ENCODE measurements at places on chromosomes 2 and 18.

- no peak for DNase-seq
Measured at GRCh38 chr2:165002638-165003037, 47.3 kb upstream of the SLC38A11 start.

GRCh38 chr2:3504741-3505140 is 14.6 kb downstream of the ADI1 start:
- DNase-seq = no peak

DNA sequence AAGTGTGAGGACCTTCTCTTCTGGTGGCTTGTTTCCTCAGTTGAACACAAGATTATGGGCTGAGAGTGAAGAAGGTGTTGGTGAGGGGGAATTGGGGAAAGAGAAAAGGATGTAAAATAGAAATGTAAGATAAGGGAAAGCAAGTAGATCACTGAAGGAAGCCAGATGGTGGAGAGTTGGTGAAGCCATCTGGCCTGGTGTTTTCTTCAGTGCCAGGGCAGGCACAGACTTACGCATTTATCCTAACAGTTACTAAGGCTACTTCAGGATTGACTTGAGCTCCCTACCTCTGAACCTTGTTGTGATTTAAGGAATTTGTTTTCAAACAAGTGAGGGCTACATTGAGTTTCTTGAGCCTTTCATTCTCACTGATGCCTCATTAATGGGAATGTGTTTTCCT is 113.8 kb downstream of the GALNT1 start:
- no peak for DNase-seq

DNA sequence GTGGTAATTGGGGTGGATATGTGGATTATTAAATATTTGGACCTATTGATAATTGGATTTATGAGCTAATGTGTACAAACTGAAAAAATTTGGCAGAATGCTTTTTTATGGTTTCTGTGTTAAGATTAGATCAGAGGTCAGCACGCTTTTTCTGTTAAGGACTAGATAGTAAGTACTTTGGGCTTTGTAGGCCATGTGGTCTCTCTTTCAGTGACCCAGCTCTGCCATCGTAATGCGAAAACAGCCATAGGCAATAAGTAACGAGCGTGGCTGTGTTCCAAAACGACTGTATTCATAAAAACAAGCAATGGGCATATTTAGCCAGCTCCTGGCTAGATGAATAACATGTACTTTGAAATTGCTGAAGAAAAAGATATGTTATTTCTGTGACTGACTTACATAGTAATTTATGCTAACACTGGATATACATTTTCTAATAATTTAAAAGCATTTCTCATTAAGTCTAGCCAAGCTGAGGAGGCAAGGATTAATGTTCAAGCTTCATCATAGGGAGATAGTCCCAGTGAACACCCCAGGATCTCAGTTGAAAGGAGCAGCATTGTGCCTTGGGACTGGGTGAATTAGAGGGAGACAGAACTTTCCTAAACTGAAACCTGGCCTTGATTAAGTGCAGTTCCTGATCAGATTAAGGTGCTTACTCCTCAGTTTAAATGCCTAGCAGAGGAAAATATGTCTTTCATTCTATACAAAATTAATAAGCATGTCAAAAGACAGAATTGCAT is 20.0 kb downstream of the CCDC138 start:
- no peak for DNase-seq

- DNase-seq = peak; percentile 81
Measured at GRCh38 chr2:102355526-102356380, at the start of gene IL18R1. Gene IL18R1, plus strand, starts transcription at chr2:102355796. Its CDS starts 6,865 bp downstream, at chr2:102362661.

DNA sequence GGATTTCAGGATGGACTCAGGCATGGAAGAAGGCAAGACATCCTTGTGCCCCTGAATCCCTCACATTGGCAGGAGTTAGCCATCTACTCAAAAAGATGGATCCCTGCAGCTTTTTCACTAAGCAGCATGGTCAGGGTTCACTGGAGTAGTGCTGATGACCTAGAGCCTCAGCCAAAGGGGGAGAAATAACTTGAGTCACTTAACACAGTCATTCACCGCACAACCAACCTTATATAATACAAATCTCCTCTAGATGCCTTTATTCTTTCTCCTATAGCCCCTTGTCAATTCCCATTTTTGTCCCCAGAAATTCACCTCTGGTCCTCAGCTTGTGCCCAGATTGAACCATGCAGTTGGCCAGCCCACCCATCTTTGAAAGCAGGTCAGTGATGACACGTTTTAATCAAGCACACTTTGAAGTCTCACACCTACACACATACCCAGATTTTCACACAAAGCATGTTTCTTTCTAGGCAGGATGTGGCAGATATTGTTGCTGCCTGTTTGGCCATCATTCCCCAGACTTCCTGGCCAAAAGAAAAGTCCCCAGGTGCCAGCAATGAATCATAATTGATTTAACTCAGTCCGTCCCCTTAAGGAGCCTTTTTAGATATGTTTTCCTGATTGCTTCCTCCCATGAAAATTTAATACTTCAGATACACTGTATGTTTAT is 84.2 kb downstream of the LBH start:
- peak; percentile 47 for DNase-seq

DNA sequence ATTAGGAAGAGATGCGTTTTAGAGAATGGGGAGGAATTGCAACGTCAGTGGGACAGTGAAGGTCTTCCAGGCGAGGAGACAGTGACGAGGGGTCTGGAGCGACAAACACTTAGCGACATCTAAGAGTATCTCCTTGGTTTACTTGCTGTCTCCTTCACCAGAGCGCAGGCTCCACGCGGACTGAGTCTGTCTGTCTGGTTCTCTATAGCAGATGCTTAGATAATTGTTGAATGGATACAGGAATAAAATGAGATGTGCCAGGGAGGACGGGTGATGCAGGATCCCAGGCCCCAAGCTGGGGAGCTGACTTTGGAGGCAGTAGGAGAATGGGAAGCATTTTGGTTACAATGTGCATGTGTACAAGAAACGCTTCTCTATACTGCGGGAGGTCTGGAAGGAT is 56.9 kb upstream of the SMAD7 start:
- no peak for DNase-seq

GRCh38 chr2:69089266-69089665 is 76.3 kb downstream of the ANTXR1 start:
- no peak for DNase-seq

DNA sequence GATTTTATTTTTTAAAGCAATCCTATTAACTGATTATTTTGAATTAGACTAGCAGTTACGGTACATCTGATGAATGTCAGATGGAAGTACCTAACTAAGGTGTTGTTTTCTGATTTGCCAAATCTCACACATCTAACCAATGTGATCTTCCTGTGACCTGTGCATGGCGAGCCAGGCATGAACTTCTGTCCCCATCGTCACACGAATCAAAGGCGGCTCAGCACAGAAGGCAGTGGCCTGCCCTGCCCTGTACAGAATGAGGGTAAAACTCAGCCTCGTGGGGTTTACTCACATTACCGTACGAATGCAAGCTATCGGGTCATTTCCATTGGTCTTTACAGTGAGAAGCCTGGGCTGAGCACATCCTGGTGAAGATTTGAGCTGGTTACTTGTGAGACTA is 87.3 kb downstream of the WDSUB1 start:
- DNase-seq = no peak

GRCh38 chr2:173109253-173110188 is 33.9 kb downstream of the MAP3K20 start:
- DNase-seq = no peak

- no peak for DNase-seq
Measured at GRCh38 chr2:15154297-15154696, 406.8 kb downstream of the NBAS start.

DNA sequence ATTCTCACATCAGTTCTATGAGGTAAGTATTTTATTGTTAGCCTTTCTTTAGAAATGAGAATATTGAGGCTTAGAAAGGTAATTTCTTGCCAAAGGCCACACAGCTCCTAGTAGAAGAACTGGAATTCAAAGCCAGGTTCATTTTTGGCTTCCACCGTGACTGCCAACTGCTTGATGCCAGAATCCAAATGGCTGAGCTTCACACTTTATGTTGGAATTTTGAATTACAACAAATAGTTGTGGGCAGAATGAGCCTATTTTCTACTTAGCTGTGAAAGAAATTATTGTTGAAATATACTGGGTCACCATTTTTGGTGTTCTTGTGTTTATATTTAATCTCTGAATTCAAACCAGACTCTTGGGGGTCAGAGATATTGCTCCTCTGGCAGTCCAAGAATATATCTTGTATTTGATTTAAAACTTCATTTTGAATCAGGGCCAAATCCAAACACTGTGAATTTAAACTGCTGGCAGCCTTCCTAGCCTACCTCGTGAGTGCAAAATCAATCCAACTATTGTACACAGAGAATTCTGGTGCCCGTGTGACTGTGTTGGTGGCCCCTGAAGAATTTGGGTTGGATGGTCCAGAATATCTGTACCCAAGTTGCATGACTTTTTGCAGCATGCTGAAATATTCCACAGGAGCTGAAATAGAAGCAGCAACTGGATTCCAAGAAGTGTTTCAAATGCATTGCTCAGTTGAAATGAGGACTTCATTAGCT is 35.6 kb upstream of the LPIN1 start:
- DNase-seq = no peak

- DNase-seq = no peak
Measured at GRCh38 chr2:144834363-144834762, 314.4 kb upstream of the ZEB2 start.

DNA sequence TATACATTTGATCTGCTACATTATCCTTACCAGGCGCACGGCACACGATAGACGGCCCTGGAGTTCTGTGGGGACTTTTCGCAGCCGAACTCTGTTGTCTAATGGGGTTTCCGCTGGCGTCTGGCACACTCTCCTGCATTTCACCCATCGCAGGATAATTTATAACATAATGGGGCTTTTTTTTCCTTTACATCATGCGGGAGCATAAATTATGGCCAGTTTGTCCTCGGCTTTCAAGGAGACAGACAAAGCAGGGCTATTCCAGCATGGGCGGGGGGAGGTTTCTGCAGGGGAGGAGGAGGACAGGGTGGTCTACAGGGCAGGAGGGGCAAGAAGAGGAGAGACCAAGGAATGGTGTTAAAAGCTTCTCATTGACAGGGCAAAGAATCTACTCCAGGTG is 279.8 kb downstream of the CELF4 start:
- no peak for DNase-seq

GRCh38 chr18:74282755-74283554 is 8.8 kb downstream of the CYB5A start:
- DNase-seq = no peak

GRCh38 chr2:240876035-240876474 is 7.4 kb downstream of the AGXT start:
- DNase-seq = no peak

DNA sequence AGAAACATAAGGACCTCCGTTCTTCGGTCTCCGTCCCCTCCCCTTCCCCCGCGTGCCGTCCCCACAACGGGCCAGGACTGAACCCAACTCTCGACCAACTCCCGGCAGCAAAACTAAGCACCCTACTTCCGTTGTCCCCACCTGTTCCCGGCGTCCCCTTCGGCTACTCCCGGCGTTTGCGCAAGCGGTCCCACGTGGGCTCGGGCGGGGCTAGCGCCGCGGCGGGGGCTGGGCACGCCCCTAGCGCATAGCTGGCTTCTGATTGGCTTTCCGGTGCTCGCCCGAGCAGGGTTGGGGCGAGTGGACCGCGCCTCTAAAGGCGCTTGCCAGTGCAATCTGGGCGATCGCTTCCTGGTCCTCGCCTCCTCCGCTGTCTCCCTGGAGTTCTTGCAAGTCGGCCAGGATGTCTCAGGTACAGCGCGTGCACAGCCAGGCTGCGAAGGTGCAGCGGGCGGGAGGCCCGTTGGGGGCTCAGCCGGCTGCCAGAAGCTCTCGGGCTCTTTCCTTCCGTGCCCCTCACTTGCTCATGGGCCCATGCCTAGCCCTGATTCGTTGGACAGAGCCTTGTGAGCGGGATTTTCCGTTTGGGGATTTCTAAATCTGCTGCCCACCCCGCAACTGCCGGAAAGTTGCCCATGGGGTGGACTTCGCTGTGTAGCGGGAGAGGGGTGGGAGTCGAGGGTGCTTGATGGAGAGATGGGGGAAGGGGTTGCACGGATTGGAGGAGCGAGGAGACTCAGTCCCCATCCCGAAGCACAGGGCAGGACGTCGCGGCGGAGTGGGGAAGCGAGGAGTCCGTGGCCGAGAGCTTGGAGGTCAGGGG is at the start of the genes C2orf76 and DBI:
Gene C2orf76 (minus strand): TSS at position 186 of the 823 bp plus-strand sequence. CDS start 26,875 bp downstream, outside the sequence.
Gene DBI (plus strand): TSS at position 329 of the 823 bp plus-strand sequence. CDS start 75 bp downstream, at position 404.
- peak; percentile 96 for DNase-seq

GRCh38 chr2:110101901-110102803 is 13.5 kb downstream of the MALL start:
- no peak for DNase-seq

DNA sequence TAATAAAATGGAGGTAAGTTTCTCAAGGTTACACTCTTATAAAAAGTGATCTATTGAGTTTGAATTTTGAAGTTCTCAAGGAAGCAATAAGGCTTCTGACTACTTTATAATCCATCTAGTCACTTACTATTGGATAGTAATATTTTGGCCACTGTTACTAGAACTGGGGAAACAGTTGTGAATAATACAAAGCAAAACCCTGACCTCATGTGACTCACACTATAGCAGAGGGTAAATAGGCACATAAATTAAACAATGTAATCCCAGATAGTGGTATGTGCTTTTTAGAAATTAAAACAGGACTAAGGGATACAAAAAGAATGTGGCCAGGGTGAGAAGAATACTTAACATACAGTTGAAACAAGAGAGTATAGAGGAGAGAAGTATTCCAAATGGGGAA is 78.6 kb downstream of the CALCRL start:
- no peak for DNase-seq

- DNase-seq = no peak
Measured at GRCh38 chr18:61833387-61833786, 59.4 kb downstream of the RNF152 start.

- peak; percentile 36 for DNase-seq
Measured at GRCh38 chr2:239327536-239328350, 73.1 kb downstream of the HDAC4 start.

DNA sequence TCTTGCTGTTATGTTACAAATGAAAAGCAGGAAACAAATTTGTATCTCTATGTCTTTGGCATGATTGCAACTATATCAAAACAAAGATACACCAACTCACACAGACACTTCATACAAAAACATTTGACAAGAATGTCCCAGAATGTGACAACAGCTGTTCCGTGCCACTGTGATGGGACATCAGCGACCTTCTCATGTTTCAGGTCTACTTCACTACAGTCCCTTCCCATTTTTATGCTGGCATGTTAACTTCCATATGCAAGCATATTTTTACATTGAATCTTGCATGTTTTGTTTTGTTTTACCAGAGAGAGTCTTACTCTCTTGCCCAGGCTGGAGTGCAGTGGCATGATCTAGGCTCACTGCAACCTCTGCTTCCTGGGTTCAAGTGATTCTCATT is 71.2 kb downstream of the STK25 start:
- no peak for DNase-seq
